H9 (cell line): ENCODE measurements at places on chromosomes 7 and 10. TPM values are rescaled to one million over a fixed set of nuclear protein-coding genes. Genes with fewer than 3 reads are reported as not detected.

DNA sequence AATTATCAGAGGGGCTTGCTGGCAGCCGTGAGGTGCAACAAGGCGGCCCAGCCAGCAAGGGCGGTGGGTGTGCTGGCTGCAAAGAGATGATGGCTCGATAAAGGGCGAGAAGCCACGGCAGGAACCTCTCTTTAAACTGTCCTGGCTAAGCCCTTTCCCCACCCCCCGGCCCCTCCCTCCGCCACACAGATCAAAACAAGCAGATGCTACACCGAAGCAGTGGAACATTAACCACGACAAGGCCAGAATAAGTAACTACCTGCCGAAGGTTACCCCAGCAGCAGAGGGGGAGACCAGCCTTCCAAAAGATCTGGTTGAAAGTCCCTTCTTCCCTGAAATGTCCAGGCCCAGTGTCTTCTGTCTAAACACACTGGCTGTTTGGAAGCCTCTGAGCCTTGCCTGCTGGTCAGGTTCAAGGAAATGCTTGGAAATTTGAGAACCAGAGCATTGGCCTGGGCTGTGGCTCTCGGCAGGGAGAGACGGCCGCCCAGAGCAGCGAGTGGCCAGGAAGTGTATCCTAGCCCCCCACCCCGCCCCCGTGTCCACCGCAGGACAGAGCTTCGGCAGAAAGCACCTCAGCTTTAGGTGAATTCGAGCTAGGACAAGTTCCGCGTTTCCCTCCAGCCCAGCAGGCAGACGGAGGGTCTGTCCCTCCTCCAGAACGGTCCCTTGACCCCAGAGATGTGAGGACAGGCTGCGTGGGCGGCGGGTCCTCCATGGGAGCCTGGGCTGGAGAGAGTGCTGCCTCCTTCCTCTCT is 2.1 kb downstream of the FAM20C start:
- peak overlapping the region; percentile 94 for H3K4me3 ChIP-seq
- no peak overlapping the region for H3K27ac ChIP-seq
- no peaks in the 10 kb centered on the region for H3K27me3 ChIP-seq
- peaks cover 1% of the 10 kb centered on the region; the same call in 1 of the 2 replicates for H3K4me1 ChIP-seq

DNA sequence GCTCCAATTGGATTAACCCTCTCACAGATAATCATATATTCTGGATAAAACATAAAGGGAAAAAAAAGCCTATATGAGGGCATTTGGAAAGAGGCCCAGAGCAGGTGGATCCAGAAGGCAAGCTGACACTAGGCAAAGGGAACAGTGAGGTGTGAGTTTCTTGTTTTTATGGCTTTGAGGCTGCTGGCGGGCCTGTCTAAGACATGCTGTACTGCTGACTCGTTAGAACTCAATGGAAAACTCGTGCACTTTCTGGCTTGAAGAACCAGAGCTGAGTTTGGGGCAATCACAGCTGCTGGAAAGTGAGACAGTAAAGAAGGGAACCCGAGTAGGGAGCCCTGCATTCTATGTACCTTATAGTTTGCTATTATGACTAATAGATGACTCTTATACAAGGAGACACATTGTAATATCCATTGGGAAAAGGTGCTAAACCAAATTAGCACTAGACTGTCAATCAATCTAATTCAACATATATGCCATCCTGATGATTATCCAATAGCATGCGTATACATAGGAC is 637.1 kb downstream of the GATA3 start:
- no peaks in the 10 kb centered on the region for H3K4me1 ChIP-seq
- H3K4me3 ChIP-seq: no peak overlapping the region
- DNase-seq: no peak
- no peaks in the 10 kb centered on the region for H3K36me3 ChIP-seq
- H3K27me3 ChIP-seq: no peaks in the 10 kb centered on the region
- no peak overlapping the region for H3K27ac ChIP-seq

FGFBP3 gene
- total RNA-seq: 49.0 and 49.3 TPM in 2 replicates

KLF14 gene
- not detected in 2 replicates for total RNA-seq

BHLHA15 gene
- 1.4 and 2.1 TPM in 2 replicates for total RNA-seq

DNA sequence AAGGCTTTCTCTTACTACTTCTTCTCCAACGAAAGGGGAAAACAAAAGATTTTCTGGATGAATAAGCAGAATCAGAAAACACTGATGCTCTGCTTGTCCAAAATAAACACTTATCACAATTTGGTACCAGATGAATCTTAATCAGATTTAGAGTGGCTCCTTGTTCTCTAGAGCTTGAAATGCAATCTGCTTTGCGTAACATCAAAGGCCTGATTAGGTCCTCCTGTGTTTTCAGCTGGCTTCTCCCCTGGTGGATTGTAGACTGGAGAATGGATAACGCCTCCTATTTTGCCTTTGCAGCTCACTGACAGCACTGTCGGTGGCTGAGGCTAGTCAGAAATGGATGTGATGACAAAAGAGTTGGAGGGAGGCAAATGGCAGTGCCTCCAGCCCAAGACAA is 91.2 kb downstream of the FAM13C start:
- no peak for DNase-seq
- no peaks in the 10 kb centered on the region for H3K27me3 ChIP-seq
- no peaks in the 10 kb centered on the region for H3K4me1 ChIP-seq
- H3K4me3 ChIP-seq: no peak overlapping the region
- H3K27ac ChIP-seq: no peak overlapping the region

PDK4 gene
- not detected in 2 replicates for total RNA-seq

FGL2 gene
- not detected in 2 replicates for total RNA-seq

- no peak overlapping the region for H3K4me3 ChIP-seq
- H3K27me3 ChIP-seq: no peaks in the 10 kb centered on the region
- no peak overlapping the region for H3K27ac ChIP-seq
- DNase-seq: peak; percentile 32
- peaks cover 5% of the 10 kb centered on the region for H3K36me3 ChIP-seq
- H3K4me1 ChIP-seq: no peaks in the 10 kb centered on the region; the same call in 1 of the 2 replicates
Measured at GRCh38 chr10:45660876-45661411, 11.6 kb downstream of the ZFAND4 start.

DNA sequence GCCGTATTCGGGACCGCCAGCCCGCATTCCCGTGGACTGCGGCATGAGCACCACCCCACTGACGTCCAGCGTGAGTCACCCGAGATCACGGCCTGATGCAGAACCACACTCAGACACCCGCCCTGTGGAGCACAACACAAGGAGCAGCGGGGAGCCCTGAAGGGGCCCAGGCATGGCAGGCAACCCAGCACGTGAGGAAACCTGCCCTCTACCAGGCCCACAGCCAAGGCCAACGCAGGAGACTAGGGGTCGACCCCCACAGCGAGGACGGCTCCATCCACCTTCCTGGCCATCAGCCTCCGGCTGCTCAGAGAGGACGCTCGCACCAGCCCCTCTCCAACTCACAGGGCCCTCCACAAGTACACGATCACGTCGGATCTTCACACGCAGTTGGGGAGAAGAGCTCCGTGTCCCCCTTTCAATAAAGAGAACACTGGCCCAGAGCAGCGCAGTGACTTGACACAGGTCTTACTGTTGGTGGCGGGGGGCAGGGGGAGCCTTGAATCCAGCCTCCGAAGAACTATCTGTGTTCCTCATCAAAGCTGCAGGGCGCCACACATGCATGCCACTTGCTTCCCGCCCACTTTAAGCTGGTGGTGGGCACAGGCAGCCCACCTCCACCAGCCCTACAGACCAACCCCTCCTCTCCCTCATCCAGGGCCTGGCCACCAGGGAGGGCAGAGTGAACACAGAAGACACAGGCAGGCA is 22.0 kb downstream of the MAD1L1 start:
- no peak for DNase-seq
- peaks cover 79% of the 10 kb centered on the region for H3K36me3 ChIP-seq
- H3K4me1 ChIP-seq: no peaks in the 10 kb centered on the region
- no peak overlapping the region for H3K4me3 ChIP-seq
- no peak overlapping the region for H3K27ac ChIP-seq
- H3K27me3 ChIP-seq: no peaks in the 10 kb centered on the region

DNA sequence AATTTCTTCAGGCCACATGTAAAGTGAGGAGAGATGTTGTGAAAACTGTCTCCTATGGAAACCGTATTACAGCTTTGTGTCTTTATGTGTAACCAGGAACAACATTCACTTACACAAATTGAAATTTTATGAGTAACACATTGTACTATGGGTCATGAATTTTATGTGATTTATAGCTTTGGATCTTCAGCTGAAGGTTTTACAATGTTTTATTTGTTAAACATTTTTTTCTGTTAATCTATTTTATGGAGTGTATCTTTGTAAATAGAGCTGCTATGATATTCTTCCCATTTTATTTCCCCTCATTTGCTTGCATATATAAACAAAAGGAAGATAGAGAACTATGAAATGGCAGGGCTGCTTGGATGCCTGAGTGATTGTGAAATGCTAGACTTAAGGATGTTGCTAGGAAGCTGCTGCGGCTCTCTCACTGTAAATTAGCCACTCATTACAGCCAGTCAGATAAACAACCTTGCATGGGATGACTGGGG is 104.5 kb upstream of the PCLO start:
- no peak overlapping the region for H3K4me3 ChIP-seq
- no peaks in the 10 kb centered on the region for H3K27me3 ChIP-seq
- H3K27ac ChIP-seq: no peak overlapping the region
- H3K4me1 ChIP-seq: no peaks in the 10 kb centered on the region

MYH16 gene
- not detected in 2 replicates for total RNA-seq

- H3K4me3 ChIP-seq: no peak overlapping the region
- no peak for DNase-seq
- no peaks in the 10 kb centered on the region for H3K36me3 ChIP-seq
Measured at GRCh38 chr7:40306596-40306995, 171.8 kb downstream of the SUGCT start.

- H3K27ac ChIP-seq: no peak overlapping the region
- no peak for DNase-seq
- no peak overlapping the region for H3K4me3 ChIP-seq
- no peaks in the 10 kb centered on the region for H3K4me1 ChIP-seq
- H3K36me3 ChIP-seq: no peaks in the 10 kb centered on the region
Measured at GRCh38 chr7:26393818-26394217, 102.2 kb downstream of the SNX10 start.

DNA sequence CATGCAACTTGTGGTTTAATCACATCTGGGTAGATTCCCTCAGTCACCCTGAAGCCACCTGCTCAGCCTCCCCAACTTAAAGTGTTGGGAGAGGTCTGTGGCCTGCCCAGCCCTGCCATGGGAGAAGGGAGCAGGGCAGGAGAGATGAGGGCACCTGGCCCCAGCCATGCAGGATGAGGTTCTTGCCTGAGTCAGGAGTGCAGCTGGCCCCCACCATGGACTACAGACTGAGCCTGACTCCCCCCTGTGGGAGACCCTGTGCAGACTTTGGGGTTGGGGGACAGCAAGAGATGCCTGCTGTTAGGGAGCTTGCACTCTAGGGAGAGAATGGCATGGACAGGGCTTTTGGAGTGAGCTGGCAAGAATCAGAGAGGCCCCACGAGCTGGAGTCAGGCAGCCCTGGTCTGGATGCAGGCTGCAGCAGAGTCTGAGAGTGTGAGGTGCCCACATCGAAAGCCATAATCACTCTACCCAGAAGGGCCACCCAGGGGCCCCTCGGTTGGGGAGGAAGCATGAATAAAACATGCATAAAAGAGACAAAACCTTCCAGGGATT is 34.7 kb upstream of the DPYSL4 start:
- H3K4me1 ChIP-seq: no peaks in the 10 kb centered on the region
- DNase-seq: no peak
- H3K27ac ChIP-seq: no peak overlapping the region
- no peaks in the 10 kb centered on the region for H3K27me3 ChIP-seq

DNA sequence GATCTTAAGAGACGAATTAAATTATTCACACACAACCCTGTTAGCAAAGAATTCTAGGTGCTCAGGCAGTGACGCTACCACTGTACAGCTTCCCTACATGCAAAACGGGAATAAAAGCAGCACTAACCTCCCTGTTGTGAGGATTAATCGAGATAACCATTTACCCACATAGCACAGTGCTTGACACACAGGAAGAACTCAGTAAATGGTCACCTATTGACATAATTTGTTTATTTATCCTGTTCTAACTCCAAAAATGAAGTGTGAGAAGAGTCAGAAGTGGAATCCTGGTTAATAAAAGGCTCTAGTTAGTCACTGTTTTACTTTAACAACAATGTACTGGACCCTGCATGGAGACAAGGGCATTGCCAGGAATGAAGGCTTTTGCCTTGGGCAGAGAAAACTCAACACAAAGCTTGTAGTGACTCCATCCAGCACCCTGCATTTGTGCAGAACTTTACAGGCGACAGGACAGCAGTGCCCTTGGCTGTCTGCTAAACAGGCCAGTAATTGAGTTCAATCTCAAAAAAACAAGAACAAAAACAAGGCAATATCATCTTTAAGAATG is 103.8 kb downstream of the SORBS1 start:
- no peak for DNase-seq
- H3K36me3 ChIP-seq: no peaks in the 10 kb centered on the region
- H3K4me1 ChIP-seq: peaks cover 9% of the 10 kb centered on the region; the same call in 1 of the 2 replicates
- H3K4me3 ChIP-seq: no peak overlapping the region
- no peak overlapping the region for H3K27ac ChIP-seq
- H3K27me3 ChIP-seq: no peaks in the 10 kb centered on the region

GRCh38 chr10:4384245-4384644 is 441.8 kb upstream of the AKR1E2 start:
- H3K4me1 ChIP-seq: no peaks in the 10 kb centered on the region
- H3K27me3 ChIP-seq: no peaks in the 10 kb centered on the region
- H3K4me3 ChIP-seq: no peak overlapping the region
- no peak overlapping the region for H3K27ac ChIP-seq

DNA sequence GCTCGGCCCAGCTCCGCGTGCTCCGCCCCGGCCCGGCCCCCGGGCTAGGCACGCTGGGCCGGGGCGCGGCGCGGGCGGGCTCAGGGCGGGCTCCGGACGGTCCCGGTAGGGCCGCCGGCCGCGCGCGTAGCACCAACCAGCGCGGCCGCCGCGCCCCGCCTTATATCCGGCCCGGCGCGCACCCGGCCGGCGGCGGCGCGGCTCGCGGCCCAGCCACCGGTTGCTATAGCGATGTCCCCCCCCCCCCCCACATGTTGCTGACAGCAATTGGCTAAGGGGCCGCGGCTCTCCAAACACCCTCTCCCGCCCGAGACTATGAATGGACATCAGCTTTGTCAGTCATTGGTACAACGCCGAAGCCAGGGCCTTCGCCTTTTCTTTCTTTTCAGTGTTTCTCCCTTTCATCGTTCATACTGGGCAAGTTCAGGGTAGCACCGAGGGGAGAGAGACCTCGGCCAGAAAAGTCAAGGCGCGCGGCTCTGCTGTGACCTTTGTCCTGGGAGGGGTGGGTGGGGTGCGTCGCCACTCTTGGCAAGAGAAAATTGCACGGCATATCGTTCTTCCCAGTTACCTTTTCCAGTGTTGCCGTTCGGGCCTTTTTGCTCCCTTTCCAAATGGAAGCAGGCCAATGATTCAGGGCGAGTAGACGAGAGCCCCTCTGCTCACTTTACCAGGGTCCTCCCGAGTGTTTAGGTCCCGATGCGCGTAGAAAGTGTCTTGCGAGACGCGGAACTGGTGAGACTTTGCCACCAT is 354.2 kb downstream of the DNAJB6 start:
- no peaks in the 10 kb centered on the region for H3K4me1 ChIP-seq
- peak overlapping the region; percentile 80 for H3K4me3 ChIP-seq

DNA sequence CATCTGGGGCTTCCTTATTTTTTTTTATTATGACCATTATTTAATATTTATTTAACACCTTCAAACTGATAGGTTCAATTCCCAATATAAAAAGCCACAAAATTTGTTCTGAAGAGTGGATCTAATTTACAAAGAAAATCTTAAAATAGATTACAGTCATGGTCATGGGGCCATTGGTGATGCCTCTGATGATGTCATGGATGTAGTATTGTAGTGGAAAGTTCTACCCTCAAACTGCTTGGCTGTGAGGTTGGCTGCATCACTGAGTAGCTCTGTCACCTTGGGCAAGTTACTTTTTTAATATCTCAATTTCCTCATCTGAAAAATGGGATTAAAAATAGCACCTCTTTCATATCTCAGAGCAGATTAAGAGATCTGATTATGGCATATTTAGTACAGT is 128.5 kb downstream of the DKK1 start:
- H3K4me3 ChIP-seq: no peak overlapping the region
- no peak for DNase-seq
- H3K27ac ChIP-seq: no peak overlapping the region
- no peaks in the 10 kb centered on the region; the same call in 1 of the 2 replicates for H3K4me1 ChIP-seq

GRCh38 chr10:30455816-30456215 is 21.8 kb downstream of the MAP3K8 start:
- DNase-seq: no peak
- H3K4me1 ChIP-seq: peaks cover 7% of the 10 kb centered on the region; the same call in 1 of the 2 replicates
- H3K36me3 ChIP-seq: peaks cover 9% of the 10 kb centered on the region
